Activated CD4-positive, alpha-beta T cell treated with anti-CD3 and anti-CD28 coated beads, Interleukin-2, amount 10 ng/mL, durations not matched to agents 24 days and 14 days (primary cell): ENCODE measurements at places on chromosomes 1 and 21. TPM values are rescaled to one million over a fixed set of nuclear protein-coding genes. Genes with fewer than 3 reads are reported as not detected.

- DNase-seq: no peak
Measured at GRCh38 chr1:203028067-203028783, 1.9 kb downstream of the PPFIA4 start.

The CAMK1G gene
- 0.54 TPM in 1 of 2 replicates, not detected in the other for total RNA-seq

- DNase-seq: no peak
Measured at GRCh38 chr1:42399315-42400100, 18.9 kb downstream of the RIMKLA start.

The MPZ gene
- 2.8 and 3.0 TPM in 2 replicates for total RNA-seq

The HSF2BP gene
- total RNA-seq: 1.3 TPM in 2 replicates
